ENCODE measurements at places on chromosomes 6 and 20.

DNA sequence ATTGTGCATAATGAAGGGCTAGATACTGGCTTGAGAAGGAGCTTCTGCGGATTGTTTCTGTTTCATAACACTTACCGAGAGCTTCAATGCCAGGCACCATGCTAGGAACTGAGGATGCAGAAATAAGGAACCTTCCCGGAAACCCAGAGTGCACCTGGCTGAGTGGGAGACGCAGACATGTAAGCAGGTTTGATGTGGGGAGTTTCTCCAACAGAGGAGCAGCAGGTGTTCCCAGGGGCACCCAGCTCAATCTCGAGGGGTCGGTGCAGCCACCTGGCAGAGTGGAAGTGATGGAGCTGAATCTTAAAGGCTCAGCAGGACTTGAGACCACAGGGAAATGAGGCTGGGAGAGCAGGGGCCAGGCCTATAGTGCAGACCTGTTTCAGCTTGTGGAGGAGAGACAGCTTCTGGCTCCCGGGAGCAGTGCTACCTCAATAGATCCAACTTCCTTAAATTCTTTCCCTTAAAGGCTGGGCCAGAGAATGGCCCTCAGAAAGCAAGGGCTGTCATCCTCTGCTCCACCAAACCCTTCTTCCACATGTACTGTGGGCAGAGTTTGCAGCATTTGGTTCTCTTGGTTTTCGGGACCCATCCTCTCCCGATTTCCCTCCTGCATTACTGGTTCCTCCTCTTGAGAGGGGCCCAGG is 27.8 kb upstream of the SRC start:
- DNase-seq: no peak

DNA sequence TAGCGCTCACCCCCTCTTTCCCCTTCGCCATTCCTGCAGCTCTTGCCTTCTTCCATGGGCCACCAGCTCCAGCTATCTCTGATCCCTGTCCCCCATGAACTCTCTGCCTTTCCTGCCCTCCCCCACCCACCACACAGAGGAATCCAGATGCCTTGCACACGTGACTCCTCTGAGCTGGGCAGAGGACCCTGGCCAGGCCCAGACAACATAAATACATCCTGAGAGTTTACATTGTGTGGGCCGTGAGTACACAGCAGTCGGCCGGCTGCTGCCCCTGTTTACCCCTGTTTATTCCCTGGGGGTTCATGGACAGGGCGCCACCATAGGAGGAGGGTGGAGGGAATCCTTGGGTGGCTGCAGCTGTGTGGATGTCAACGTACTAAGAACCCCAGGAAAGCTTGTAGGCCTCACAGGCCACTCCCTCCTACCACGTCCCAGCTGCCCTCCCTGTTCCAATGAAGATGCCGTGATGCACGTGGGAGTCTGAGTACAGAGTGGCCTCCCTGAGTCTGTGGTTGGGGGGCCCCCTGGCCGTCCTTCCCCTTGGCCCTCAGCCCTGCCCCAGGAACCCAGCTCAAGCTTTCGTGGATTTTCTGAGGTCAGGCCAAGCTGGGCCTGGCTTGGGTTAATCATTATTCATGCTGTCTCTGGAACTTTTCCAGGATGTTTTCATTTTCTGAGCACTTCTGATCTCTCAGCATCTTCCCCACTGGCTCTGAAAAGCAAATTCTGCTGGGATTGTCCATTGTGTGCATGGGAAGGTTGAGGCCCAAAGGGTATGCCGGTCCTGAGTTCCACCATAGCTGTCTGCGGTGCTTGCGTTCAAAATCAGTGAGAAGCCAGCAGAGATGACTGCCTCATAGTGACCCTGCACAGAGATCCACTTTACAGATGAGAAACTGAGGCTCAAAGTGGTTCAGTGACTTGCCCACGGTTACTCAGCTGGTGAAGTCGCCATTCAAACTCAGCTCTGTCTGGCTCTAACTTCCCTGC is 136.3 kb downstream of the MRPL14 start:
- no peak for DNase-seq

GRCh38 chr6:42336431-42336830 is 115.3 kb downstream of the TRERF1 start:
- DNase-seq: no peak

DNA sequence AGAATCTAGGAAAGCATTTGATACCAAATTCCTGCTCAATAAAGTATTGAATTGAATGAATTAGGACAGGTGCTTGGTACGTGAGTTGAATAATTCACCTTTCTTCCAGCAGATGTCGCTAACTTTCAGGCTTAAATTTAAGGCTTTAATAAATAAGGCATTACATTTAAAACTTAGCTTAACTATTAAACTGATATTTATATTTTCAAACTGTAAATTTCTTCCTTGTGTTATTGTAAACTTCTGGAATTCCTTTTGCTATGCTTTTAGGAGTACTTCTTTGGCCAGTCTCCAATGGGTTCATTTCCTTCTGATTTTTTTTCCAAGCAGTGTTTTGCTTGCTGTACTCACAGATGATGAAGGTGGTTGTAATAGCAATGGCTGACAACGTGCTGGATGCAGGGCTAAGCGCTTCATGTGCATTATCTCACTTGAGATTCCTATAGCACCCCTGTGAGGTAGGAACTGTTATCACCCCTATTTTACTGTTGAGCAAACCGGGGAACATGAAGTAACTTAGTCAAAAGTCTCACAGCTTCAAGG is 71.3 kb upstream of the SLC2A12 start:
- DNase-seq: peak; percentile 80

- DNase-seq: no peak
Measured at GRCh38 chr20:48789185-48789668, 38.6 kb downstream of the PREX1 start.

Data from NCI-H748 treated with DMSO at 0.1 percent for 48 hours (cell line).